OCI-LY7 (cell line): ENCODE measurements at places on chromosomes 6 and 20.

GRCh38 chr20:6683021-6683977 lies 84.2 kb upstream of the BMP2 start:
- DNase-seq = no peak

- DNase-seq = no peak
Measured at GRCh38 chr6:158634695-158635426, 9.7 kb downstream of the DYNLT1 start.

DNA sequence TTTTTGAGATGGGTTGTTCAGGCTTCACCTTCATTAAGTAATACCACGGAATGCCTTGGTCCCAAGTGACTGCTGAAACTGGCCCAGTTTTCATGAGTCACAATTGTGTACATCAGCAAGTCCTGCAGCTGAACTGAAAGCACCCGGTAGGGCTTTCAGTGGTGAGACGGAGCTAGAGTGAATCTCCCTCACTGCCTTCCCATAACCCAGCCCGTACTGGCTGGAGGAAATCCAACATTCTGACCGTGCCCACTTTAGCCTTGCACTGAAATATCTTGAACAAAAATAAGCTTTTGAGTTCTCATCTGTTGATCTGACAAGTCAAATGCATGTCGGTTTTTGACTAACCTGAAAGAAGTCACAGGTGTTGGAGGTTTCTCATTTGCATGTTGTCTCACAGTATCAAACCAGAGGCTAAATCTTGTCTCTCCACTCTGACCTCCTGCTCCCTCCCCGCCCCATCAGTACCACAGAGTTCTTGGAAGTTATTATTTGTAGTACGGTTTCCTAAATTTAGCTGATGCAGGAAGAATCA lies 35.9 kb downstream of the DUSP22 start:
- peak; percentile 90 for DNase-seq

DNA sequence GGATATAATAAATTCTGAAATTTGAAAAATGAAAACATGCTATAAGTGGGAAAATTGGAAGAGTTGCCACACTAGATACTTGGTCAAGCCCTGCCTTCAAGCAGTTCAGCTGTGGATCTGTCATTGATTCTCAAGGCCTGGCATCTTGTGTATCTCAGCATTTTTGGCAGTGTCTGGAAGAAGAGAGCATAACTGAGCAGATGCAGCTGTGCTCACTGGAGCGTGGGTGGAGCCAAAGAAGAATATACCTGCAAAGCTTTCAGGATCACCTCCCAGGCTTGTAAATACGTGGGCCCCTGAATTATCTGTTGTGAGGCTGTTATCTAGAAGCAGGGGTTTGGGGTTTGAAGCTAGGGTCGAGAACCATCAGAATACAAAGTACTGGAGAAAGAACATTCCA lies 31.3 kb upstream of the CHD6 start:
- peak; percentile 61 for DNase-seq

- no peak for DNase-seq
Measured at GRCh38 chr20:18663932-18664331, 76.1 kb downstream of the DTD1 start.

DNA sequence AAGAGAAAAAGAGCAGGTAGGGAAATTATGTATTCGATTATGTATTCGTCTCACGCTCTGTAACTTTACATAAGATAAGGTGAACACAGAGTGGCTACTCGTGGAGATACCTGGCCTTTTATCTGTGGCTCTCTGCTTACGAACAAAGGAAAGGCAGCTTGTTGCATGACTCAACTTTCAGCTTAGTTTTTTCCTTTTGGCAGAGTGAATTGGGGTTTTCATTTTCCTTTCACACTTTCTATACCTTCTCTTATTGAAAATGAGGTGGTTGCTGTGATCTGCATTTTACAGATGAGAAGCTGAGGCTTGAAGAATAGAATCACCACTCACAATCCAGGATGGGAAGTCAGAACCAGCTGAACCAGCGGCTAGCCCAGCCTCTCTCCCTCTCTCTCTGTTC lies 13.3 kb upstream of the KCNK15 start:
- no peak for DNase-seq

GRCh38 chr6:52335576-52335975 lies 26.4 kb upstream of the PAQR8 start:
- DNase-seq = no peak

- no peak for DNase-seq
Measured at GRCh38 chr6:145375502-145375901, 359.8 kb downstream of the EPM2A start.

GRCh38 chr6:11556309-11556708 lies 18.8 kb downstream of the TMEM170B start:
- no peak for DNase-seq

GRCh38 chr20:17741220-17741619 lies 41.5 kb downstream of the BANF2 start:
- DNase-seq = no peak

DNA sequence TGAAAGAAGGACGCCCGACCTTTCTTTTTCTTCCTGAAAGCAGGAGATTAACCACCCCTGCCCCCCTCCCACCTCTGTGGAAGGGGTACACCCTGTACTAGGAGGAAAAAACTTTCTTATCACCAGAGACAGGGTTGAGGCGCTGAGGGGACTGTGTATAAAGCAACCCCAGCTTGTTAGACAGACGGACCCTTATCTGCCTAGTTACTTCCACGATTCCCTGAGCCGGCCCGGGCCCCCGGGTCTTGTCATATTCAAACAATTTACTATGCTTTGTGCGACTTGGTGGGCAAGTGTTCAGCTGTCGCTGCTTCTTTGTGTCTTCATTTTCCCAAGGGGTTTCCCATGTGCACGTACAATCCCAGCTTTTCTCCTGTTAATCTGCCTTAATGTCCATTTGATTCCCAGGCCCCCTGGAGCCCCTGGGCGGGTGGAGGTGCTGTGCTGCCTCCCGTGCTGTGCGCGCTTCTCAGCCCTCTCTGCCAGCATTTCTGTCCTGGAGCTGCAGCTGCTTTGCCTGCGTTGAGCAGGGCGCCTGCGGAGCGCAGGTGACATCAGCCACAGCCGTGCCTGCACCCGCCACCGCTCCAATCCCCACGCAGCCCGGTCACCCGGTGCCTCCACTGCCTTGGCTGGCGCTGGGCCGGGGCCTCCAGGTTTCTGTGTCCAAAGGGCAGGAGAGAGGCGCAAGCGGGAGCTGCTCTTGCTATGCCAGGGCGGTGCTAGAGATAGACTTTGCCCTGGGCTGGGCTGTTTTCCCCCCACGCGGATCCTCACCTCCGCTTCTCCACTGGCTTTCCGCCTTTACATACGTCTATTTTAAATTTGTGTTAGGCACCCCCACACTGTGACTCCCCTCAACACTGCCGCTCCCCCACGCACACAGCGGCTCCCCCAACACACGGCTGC lies 96.2 kb downstream of the TTLL2 start:
- DNase-seq = no peak

GRCh38 chr6:130671577-130671976 lies 155.6 kb upstream of the SMLR1 start:
- no peak for DNase-seq

DNA sequence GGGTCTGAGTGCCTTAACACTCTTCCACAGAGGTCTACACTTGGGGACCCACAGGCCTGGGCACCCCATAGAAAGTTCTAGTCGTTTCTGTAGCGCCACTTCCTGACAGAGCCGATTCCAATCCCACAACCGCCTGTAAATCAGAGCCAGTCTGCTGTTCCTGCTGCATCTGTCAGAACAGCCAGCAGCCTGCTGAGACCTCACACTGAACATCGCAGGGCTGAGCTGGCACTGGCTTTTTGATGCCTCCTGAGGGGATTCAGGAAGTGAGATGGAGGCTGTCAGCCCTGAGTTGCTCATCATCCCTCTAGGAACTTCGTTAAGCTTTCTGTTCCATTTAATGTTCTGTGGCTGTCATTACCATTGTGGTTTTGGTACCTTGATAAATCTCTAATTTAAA lies 48.9 kb downstream of the DCBLD1 start:
- no peak for DNase-seq

DNA sequence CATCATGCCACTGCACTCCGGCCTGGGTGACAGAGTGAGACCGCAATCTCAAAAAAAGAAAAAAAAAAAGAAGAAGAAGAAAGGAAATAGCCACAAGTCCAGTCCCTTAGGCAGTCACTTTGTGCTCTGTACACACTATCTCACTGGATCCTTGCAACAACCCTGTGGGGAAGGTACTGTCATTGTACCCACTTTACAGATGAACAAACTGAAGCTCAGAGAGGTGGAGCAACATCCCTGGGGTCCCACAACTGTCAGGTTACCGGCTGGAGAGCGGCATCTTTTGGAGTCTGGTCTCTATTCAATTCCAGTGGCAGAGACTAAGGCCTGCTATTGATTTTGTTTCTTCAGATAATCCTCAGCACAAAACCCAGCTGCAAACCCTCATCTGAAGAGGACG lies 12.2 kb downstream of the BPIFA2 start:
- DNase-seq = no peak

GRCh38 chr20:19830211-19830785 lies 72.2 kb downstream of the RIN2 start:
- no peak for DNase-seq

DNA sequence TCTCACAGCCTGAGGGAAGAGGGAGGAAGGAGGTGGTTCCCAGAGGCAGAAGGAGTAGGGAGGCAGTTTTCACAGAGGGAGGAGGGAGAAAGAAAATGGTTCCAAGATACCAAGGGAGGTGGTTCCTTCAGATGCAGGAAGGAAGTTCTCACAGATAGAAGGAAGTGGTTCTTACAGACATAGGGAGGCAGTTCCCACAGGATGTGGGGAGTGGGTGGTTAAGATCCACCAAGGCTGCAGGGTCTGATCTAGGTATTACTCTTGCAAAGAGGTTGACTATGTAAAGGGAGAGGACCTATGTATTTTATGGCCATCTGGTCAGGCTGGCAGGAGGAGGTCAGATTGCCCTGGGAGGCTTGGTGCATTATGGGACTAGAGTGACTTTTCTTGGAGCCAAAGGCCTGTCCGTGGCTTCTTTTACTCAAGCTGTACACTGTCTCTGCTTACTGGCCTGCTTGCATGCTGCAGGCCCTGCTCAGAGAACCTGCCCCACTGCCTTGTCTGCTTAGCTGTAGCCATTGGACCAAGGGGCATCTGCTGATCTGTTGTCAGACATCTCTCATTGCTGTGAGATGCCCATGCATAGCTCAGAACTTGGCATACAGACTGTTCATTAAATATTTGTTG lies 283.7 kb downstream of the DHX35 start:
- DNase-seq = no peak

DNA sequence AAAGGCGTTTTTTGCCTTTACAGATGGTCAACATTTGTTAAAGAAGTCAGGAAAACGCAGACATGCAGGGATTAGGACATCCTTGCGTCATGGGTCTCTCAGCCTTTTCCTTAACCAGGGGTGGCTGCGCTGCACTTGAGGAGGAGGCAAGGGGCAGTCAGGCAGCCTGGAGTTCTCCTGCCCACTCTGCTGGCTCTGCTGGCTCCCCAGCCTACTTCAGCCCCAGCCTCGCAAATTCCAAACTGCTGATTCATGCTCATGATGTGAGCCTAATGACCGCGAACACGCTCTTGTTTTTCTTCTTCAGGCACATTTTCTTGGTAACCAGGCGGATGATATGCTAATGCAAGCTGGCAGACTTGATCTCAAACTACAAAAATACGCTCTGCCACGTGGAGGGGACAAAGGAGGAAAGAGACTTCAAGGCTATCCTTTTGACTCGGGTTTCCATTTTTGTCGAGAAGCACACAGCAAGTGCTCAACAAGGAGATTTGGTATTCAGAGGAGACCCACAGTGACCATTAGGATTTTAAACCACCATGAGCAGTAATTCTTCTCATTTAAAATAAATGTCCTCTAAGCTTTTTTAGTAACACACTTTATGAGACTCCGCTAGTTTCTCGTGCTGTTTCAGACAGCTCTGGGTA lies 290.3 kb upstream of the STXBP5 start:
- no peak for DNase-seq

GRCh38 chr20:56764671-56765070 lies 135.6 kb downstream of the TFAP2C start:
- DNase-seq = no peak

DNA sequence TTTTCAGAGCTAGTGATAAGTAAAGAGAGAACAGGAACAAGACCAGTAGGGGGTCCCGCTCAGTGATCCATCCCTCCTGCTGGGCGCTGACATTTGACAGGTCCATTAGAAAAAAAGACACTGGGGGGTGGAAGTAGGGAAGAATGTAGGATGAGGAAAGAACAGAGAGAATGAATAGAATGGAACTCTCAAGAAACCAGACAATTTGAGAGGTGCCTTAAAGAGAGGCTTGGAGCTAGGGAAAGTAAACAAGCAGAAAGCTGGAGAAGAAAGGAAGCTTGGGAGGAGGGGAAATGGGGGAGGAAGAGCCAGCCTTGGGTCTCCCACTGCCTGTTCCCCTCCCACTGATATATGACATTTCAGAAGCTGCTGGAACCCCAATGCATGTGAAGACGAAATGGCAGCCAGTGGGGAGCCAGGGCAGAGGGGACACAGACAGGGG lies 8.4 kb downstream of the GABBR1 start:
- no peak for DNase-seq

DNA sequence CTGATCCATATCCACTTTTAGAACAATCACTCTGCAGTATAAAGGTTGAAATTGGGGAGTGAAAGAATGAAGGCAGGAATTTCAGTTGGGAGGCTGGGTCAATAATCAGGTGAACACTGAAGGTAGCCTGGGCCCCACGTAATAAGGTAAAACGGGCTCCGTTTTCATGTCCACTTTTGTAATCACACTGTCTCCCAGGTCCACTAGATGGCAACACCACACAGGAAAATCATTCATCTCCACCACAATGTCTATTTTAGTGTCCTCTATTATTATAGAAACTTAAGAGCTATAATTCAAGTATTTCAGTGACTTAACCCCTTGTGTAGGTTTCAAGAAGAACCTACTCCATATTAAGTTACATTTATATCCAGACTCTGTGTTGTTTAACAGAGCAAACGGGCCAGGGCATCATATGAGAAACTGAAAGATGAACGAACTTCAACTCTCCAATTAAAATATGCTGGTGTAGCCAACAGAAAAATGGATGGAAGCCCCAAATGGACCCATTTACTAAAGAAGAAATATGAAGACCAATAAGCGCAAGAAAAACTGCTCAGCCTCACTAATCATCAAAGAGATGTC lies 45.9 kb upstream of the MC3R start:
- DNase-seq = peak; percentile 1

- DNase-seq = no peak
Measured at GRCh38 chr6:52871621-52872020, 31.0 kb upstream of the GSTA5 start.

GRCh38 chr6:109349419-109349987 lies 32.8 kb downstream of the CD164 start:
- DNase-seq = no peak
